Endodermal cell (in vitro differentiated cells): ENCODE measurements at places on chromosomes 7 and 10. TPM values are rescaled to one million over a fixed set of nuclear protein-coding genes. Genes with fewer than 3 reads are reported as not detected.
A peak's percentile ranks its signal among the peaks of the same experiment; 100 is the strongest.

GRCh38 chr10:18140149-18140956 lies at the start of gene CACNB2:
Gene CACNB2, plus strand, starts transcription at chr10:18140424.
- peak within 1 kb of the TSS; percentile 90 for H3K4me3 ChIP-seq
- H3K27ac ChIP-seq, result no peak within 1 kb of the TSS
- peaks cover 5% of the 10 kb centered on the region for H3K4me1 ChIP-seq
- no peaks in the 10 kb centered on the region for H3K36me3 ChIP-seq

GRCh38 chr10:656883-657282 lies 32.6 kb downstream of the DIP2C start:
- peak; percentile 20 for DNase-seq
- H3K4me3 ChIP-seq, result no peak overlapping the region
- no peaks in the 10 kb centered on the region for H3K27me3 ChIP-seq
- no peaks in the 10 kb centered on the region for H3K36me3 ChIP-seq

- DNase-seq, result peak; percentile 89
- no peaks in the 10 kb centered on the region for H3K27me3 ChIP-seq
- H3K27ac ChIP-seq, result no peak overlapping the region
- no peaks in the 10 kb centered on the region for H3K4me1 ChIP-seq
- no peak overlapping the region for H3K4me3 ChIP-seq
- H3K36me3 ChIP-seq, result no peaks in the 10 kb centered on the region
Observed at GRCh38 chr10:112115781-112116385, 67.7 kb downstream of the GPAM start.

DNA sequence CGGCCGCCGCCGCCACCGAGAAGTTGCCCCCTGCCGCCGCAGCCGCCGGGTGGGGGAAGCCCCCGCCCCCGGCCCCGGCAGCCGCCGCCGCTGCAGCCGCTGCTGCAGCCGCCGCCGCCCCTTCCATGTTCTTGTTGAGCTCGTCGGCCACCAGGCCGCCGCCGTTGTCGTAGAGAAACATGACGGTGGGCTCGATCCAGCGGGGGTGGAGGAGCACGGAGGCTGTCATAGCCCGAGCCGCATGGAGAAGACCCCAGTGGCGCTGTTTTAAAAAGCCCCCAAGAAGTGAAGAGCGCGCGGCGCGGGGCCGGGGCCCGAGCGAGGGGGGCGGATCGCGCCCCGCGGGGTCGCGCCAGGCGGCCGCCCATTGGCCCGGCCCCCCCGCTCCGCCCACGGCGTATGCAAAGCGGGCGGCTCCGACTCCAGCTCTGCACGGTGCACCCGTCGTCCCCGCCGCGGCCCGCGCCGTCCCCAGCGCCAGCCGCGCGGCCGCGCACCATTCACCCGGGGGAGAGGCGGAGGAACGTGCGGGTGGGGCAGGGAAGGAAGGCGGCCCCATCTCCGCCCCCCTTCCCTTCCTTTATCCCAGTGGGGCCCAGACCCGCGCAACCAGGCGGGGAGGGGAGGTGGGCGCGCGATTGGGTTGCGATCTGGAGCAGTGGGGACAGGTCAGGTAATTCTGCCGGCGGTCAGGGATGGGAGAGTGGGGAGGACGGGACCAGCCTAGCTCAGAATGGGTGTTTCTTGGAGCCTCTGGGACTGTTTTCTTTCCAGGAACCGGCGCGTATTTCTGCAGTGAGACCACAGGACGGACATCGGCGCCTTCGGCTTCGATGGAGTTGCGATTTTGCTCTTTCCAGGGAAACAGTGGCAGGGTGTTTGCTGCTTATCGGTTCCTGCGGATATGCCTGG lies at the start of gene HOXA13:
Gene HOXA13 (minus strand): TSS at position 243 of the 912 bp plus-strand sequence. CDS start 14 bp downstream, at position 229.
- DNase-seq, result peak; percentile 80
- no peaks in the 10 kb centered on the region for H3K36me3 ChIP-seq
- H3K4me3 ChIP-seq, result no peak within 1 kb of the TSS
- peaks cover 3% of the 10 kb centered on the region for H3K4me1 ChIP-seq

The GIMAP6 gene
- not detected in 2 replicates for total RNA-seq

The NYAP1 gene
- total RNA-seq, result 7.2 and 9.3 TPM in 2 replicates

DNA sequence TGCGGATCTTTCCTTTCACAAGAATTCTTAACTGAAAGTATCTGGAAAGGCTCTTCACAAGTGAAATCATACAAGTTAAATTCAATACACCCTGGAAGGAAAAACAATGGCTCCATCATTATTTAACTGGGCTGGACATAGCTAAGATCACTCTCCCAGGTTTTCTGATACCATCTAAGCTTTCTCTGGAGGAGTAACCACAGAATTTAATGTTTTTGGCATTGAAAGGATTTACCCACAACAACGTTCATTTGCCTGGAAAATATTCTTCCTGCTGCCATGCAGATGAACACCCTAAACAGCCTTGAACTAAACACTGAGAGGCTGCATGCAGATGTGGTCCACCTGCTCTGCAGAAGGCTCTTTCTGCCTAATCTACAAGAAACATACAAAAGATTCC lies 4.3 kb downstream of the NEBL start:
- H3K36me3 ChIP-seq, result peaks cover 4% of the 10 kb centered on the region
- H3K27ac ChIP-seq, result no peak overlapping the region
- H3K4me1 ChIP-seq, result peaks cover 28% of the 10 kb centered on the region
- no peaks in the 10 kb centered on the region for H3K27me3 ChIP-seq
- no peak overlapping the region for H3K4me3 ChIP-seq

- no peak overlapping the region for H3K4me3 ChIP-seq
- no peak overlapping the region for H3K27ac ChIP-seq
- peak; percentile 89 for DNase-seq
- no peaks in the 10 kb centered on the region for H3K36me3 ChIP-seq
- no peaks in the 10 kb centered on the region for H3K27me3 ChIP-seq
Observed at GRCh38 chr7:75642810-75643486, 95.8 kb downstream of the HIP1 start.

The GPR26 gene
- total RNA-seq, result not detected in 2 replicates

The PPP2R2D gene
- total RNA-seq, result 35.2 and 37.5 TPM in 2 replicates

The GFRA1 gene
- 3.1 and 4.4 TPM in 2 replicates for total RNA-seq

The ECHDC3 gene
- total RNA-seq, result 13.3 and 13.6 TPM in 2 replicates

DNA sequence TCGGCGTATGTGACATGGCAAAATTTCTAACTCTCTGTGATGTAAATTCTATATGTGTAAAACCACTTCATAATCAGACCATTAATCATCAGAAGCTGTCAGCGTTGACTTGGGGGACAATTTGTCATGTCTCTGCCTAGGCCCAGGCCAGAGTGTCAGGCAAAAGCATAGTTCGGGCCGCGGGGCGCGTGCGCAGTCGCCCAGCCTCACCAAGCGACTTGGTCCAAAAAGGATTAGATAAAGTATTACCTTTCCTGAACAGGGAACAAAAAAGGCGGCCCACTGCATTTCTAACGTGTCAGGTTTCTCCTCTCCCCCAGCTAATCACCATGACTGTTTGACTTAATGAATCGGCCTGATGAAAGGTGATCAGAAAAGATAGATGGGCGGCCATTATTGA lies 114.2 kb downstream of the EBF3 start:
- no peak overlapping the region for H3K27ac ChIP-seq
- H3K4me1 ChIP-seq, result peaks cover 7% of the 10 kb centered on the region
- H3K27me3 ChIP-seq, result no peaks in the 10 kb centered on the region
- H3K36me3 ChIP-seq, result no peaks in the 10 kb centered on the region
- H3K4me3 ChIP-seq, result no peak overlapping the region

The TRPV5 gene
- total RNA-seq, result 0.09 and 0.15 TPM in 2 replicates

The TRIL gene
- 0.77 to 1.6 TPM (median 1.6 TPM) in 3 replicates for total RNA-seq

DNA sequence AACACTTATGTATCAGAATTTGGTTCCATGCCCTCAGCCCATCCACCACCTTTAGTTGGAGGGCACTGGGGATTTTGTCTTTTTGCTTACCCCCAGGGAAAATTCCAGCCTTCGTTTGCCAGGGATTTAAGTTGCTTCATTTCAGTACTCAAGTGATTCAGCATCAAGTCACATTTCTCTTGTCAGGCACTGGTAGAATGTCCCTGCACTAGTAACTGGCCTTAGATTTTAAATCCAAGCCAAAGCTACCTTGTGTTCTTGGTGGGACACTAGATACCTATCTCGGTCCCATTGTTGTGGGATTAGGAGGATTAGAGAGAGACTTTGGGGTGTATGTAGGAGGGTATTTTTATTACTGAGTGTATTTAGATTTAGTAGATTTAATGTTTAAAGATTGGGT lies 613.1 kb downstream of the SUGCT start:
- H3K4me1 ChIP-seq, result peaks cover 17% of the 10 kb centered on the region
- H3K36me3 ChIP-seq, result no peaks in the 10 kb centered on the region
- H3K4me3 ChIP-seq, result no peak overlapping the region
